CD14-positive monocyte (primary cell): ENCODE measurements at places on chromosomes 6 and 20.
A peak's percentile ranks its signal among the peaks of the same experiment; 100 is the strongest.

DNA sequence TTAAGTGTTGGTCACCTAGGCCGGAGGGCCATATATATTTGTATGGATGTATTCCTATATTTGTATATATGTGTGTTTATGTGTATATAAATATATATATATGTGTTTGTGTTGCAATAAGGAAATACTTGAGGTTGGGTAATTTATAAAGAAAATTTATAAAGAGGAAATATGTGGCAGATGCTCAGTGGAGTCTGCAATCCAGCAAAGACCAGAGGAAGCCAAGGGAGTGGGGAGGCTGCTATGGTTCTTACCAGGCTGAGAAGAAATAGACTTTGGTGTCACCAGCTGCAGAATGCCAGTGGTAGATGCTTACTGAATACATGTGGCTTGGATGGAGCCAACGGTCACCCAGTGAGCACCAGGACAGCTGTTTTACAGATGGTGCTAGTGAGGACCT, 97.4 kb upstream of the ELOVL5 start:
- peak; percentile 29 for DNase-seq

DNA sequence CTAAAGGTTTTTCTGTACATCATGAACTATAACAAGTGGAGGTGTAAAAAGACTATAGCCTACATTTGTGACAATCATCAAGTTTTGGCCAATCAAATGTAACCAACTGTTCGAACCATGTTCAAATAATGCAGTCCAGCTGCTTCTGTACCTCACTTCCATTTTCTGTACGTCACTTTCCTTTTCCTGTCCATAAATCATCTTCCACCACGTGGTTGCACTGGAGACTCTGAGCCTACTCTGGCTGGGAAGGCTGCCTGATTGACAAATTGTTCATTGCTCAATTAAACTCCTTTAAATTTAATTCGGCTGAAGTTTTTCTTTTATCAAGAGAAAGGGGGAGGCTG, 270.4 kb upstream of the JARID2 start:
- peak; percentile 88 for DNase-seq

DNA sequence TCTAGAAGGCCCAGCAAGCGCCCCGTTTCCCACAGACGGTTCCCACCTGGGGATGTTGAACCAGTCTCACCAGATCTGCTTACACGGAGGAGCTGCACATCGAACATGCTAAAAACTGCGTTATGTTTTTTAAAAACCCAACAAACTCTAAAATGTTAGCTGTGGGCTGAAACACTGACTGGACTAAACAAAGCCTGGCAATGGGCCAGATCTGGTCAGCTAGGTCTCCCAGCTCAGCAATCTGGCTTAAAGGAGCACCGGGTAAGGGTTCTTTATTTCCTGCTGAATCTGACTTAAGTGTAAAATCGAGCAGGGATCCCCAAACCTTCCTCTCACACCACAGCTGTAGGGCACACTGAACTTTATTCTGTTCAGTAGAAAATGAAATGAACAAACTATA, 156.9 kb downstream of the FOXC1 start:
- DNase-seq: no peak

DNA sequence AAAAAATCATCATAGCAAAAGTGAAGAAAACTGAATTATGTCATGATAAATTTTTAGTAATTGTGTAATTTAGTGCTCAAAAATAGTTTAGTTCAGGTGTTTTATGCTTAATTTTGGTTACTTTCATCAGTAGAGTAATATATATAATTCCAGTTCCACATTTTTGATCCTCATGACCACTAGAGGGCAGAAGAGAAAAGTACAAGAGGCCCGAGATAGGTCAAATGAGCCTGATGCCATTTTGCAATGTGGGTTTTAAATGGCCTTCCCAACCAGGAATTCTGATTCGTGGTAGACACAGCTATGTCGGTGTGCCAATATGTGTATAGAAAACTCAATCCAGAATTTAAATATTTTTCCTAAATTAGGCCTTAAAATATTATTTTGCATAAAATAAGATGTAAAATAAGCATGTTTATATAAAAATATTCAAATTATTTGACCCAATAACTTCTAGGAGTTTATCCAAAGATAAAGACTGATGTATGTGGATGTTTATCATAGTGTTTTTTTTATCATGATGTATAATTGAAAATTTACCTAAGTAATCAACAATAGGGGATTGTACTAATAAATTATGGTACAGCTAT, 159.7 kb upstream of the RPS6KA2 start:
- DNase-seq: peak; percentile 44

GRCh38 chr6:80256691-80257090, 150.2 kb downstream of the BCKDHB start:
- DNase-seq: no peak

GRCh38 chr6:104608101-104608500, 251.6 kb downstream of the HACE1 start:
- no peak for DNase-seq

- no peak for DNase-seq
Observed at GRCh38 chr6:161064915-161065314, 73.3 kb downstream of the MAP3K4 start.

GRCh38 chr20:53986037-53986650, 84.2 kb downstream of the BCAS1 start:
- DNase-seq: no peak

DNA sequence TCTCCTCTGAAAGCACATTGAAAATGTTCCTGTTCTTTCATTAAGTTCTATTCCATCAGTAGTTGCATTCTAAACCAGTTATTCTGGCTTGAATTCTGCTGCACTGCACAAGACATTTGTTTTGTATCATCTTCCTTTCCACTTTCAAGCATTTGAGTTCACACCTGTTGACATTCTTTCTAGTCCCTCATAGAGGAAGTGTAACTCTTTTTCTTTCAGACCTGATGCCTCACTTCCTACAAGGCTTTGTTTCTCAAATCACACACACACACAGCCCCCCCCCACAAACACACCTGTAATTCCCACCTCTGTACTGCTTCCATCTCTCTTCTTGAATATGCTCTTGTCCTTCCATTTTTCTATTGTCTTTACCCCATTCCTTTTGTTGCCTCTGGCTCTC, 50.9 kb downstream of the CCN2 start:
- DNase-seq: no peak

DNA sequence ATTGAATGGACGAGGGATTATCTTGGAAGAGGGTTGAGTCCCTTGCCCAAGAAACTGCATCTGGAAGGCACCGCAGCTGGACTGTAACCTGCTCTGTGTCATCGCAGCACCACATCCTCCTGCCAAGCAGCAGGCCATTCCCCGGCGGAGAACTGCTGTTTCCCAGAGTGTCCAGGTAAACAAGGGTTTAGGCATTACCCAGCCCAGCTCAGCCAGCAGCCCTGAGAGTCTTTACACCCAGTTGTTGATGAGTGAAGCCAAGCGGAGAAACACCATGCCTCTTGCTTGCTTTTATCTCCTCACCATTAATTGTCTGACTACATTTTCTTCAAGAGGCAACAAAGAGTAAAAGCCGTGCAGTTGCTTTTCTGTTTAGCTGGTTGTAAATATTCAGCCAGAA, 104.1 kb downstream of the CDH4 start:
- no peak for DNase-seq

- no peak for DNase-seq
Observed at GRCh38 chr6:113065611-113066010, 718.5 kb downstream of the RFPL4B start.

GRCh38 chr6:132084811-132085509, 133.8 kb upstream of the CCN2 start:
- DNase-seq: no peak

DNA sequence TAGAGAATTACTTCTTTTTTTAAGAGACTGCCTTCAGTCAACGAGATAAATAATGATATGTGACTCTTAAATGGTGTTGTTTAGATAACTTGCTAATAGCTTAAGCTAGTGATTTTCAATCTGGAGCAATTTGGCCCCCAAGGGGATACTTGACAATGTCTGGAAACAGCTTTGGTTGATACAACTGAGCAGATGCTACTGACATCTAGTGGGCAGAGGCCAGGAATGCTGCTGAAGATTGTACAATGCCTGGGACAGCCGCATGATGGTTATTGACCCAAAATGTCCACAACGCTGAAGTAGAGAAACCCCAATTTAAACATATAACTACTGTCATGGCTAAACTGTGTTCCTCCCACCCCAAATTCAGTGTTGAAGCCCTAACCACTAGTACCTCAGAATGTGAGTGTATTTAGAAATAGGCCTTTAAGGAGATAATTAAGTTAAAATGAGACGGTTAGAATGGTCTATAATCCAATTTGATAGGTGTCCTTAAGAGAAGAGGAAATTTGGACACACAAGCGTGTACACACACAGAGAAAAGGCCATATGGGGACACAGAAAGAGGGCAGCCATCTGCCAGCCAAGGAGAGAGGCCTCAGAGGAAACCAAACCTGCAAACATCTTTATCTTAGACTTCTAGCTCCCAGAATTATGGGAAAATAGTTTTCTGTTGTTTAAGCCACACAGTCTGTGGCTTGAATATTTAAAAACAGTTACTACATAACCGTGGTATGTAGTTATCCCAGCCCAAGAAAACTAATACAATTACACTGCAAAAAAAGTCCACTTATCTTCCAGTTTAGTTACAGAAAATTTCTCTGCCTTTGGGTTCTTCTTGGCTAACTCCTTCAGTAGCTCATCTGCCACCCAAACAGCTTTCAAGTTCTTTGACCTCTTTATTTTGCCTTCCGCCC, 22.2 kb downstream of the RWDD2A start:
- peak; percentile 48 for DNase-seq

- no peak for DNase-seq
Observed at GRCh38 chr6:35640017-35640664, 48.6 kb downstream of the FKBP5 start.

GRCh38 chr6:85363870-85364269, 86.0 kb upstream of the NT5E start:
- DNase-seq: no peak

DNA sequence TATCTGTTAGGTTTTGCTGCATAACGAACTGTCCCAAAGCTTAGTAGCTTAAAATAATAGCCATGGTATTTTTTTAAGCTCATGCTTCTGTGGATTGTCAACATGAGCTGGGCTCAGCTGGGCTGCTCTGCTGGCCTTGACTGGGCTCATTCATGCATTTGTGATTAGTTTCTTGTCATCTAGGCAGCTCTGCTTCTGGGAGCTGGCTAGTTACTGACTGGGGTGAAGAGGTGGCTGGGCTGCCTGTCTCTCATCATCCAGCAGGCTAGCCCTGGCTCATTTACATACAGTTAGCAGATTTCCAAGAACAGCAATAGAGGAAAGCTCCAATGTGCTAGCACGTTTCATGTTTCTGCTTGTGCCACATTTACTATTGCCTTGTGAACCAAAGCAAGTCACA, 165.1 kb upstream of the PCSK2 start:
- no peak for DNase-seq

DNA sequence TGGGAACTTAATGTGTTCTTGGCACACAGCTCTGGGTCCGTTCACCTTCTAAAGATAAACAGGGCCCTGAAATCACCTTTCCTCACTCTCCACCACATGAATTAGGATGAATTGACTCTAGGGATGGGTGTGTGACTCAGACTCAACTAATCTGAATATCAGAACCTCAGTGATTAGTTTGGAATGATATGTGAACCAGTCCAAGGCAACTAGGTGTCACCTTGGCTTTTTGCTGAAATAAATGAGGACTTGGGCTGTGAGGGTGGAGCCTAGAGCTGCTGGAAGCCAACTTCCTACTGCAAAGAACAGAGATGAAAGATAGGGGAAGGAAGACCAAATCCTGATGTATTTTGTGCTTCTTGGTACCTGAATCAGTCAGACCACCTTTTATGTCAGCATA, 132.0 kb upstream of the RNF24 start:
- no peak for DNase-seq

DNA sequence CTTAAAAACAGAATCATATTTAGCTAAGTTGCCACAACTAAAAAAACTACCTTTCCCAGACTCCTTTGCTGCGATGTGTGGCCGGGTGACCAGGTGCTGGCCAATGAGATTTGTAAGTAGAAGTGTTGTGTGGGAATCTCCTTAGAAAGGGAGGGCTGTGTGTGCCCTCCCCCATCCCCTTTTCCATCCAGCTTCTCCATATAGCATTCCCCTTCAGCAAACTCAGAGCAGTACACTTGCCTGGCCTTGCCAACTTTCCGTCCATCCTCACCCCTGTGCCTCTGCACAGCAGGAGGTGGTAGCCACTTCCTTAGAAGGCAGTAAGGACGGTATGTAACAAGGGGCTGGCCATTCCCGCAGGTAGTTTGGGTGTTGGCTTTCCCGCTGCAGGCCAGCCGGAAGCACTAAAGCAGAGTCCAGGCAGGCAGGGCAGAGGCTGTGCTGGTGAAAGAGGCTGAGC, 22.3 kb upstream of the KCNK16 start:
- no peak for DNase-seq

DNA sequence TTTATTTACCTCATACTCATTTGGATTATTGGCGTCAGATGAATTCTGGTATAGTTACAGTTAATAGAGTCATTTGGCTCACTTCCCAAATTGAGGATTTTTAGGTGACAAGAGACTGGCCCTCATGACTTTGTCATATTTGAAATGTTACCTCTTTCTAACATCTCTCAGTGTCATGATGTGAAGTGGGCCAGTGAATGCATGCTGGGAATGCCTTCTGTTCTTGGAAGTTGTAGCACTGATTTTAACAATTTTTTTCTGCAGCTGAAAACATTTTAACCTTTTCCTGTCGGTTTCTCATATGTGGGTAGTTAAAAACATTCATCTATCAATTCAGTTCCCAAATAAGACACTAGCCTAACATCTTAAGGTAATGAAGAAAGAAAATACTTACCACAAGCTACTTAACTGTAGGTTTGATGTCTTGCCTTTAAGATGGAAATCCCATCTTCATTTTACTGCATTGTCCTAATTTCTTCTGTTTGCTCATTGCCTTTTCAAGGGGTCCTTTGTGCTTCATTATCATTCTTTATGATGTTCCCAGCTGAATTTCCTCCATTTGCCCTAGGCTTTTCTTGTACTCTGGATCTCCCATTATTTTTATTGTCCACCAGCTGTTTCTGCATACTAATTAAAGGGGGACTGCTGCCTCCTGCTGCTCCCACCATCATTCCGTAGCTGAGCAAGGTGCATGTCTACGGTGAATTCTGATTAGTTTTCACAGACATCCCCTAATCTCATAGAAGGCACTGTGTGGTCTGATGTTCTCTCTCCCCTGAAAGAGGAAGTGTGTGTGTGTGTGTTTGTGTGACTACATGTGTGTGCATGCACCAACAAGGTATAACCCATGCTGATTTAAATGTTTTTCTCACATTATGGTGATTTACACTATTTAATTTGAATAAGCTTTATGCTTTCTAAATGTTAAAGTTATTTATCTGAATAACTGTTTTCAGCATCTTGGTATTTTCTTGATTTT, 109.5 kb downstream of the B3GAT2 start:
- no peak for DNase-seq

- no peak for DNase-seq
Observed at GRCh38 chr20:49166534-49167449, 21.3 kb downstream of the STAU1 start.

GRCh38 chr6:116365743-116366142, 5.0 kb upstream of the DSE start:
- no peak for DNase-seq

DNA sequence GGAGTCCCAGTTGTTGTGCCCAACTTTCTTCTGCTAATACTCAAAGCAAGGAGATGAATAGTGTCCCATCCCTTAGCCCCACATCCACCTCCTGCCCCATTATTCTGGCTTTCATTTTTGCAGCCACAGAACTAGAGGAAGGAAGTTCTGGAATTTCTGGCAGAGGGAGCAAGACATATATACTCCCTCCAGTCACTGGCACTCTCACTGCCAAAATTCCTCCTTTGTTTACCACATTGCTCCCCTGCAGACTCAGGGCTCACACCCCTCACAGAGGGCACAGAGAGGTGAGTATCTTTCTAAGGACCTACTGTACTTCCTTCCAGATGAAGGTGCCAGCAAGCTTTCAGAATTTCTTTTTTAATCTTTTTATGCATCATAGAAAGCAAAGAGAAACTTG, 168.0 kb upstream of the ID4 start:
- DNase-seq: no peak

- peak; percentile 57 for DNase-seq
Observed at GRCh38 chr20:58906894-58907293, 54.4 kb downstream of the GNAS start.
